ENCODE measurements at places on chromosomes 13 and 19. TPM values are rescaled to one million over a fixed set of nuclear protein-coding genes. Genes with fewer than 3 reads are reported as not detected.

ATP4B gene
- total RNA-seq, result not detected

ZNF98 gene
- total RNA-seq, result 3.0 TPM

PPM1N gene
- 0.48 TPM for total RNA-seq

TMPRSS9 gene
- not detected for total RNA-seq

DCT gene
- total RNA-seq, result not detected

RBM26 gene
- 25.6 TPM for total RNA-seq

SOX1 gene
- total RNA-seq, result not detected

ADGRE2 gene
- total RNA-seq, result 0.21 TPM

TEX29 gene
- total RNA-seq, result not detected

GRIK5 gene
- 14.2 TPM for total RNA-seq

IGFL3 gene
- not detected for total RNA-seq

F2RL3 gene
- 0.88 TPM for total RNA-seq

LRRC4B gene
- 9.3 TPM for total RNA-seq

ZNF557 gene
- total RNA-seq, result 10.9 TPM

RASGRP4 gene
- not detected for total RNA-seq

TRIP10 gene
- 31.2 TPM for total RNA-seq

PLIN4 gene
- total RNA-seq, result under 0.01 TPM

ZNF625 gene
- total RNA-seq, result 5.5 TPM

KLK2 gene
- not detected for total RNA-seq

RYR1 gene
- total RNA-seq, result 0.17 TPM

ZSWIM9 gene
- total RNA-seq, result 1.6 TPM
